Left kidney (tissue), 8 donors: ENCODE measurements at places on chromosomes 4 and X.
A peak's percentile ranks its signal among the peaks of the same experiment; 100 is the strongest.

DNA sequence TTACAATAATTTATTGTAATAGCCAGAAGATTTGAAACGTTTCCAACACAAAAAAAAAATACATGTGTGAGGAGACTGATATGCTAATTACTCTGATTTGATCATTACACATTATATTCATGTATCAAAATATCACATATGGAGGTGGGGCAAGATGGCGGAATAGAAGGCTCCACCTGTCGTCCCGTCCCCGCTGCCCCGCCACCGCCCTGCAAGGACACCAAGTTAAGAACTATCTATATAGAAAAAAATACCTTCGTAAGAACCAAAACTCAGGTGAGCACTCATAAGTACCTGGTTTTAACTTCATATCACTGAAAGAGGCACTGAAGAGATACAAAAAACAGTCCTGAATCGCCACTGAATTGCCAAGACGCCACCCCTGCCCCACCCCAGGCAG lies 60.9 kb upstream of the SCRG1 start:
- DNase-seq: no peak

GRCh38 chrX:113136836-113137235 lies 296.2 kb upstream of the AMOT start:
- no peak for DNase-seq

- DNase-seq: no peak
Measured at GRCh38 chrX:110678591-110678990, 117.0 kb downstream of the CHRDL1 start.

DNA sequence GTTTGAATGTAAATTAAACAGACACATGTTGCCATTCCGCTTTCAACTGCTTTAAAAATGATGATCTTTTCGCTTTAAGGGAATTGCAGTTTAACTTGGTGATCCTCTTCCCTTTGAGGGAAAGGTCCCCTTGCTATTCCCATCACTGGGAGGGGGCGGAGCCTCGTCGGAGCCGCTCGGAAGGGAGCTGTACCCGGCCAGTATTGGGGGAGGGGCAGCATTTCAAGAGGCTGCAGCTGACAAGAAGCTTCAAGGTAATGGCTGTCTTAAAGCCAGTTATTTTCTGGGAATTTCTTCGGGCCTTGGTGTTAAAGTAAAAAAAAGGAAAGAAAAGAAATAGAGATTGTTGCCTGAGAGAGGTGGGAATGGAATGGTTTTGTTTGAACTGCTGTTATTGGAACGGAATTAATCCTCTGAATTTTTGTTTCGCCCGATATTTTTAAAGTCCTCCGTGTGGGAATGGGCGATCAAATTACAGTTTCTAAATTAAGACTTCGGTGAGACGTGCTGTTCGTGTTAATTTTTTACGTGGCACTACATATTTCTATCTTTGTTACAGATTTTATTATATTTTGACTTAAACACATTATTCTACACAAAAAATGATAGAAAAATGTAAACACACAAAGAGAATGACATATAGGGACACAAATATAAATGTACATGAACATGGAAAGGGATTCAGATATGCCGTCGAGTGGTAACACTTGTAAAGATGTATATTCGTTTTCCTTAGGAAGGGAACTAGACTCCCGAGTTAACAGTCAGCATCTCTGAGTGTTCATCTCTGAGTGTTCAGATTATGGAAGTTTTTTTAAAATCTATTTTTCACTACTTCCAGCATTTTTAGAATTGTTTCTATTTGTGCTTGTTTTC lies 9.2 kb downstream of the PWWP3B start:
- DNase-seq: peak; percentile 58

- DNase-seq: no peak
Measured at GRCh38 chr4:139851133-139851532, 185.5 kb downstream of the MGST2 start.

GRCh38 chr4:56086073-56086541 lies 137.4 kb downstream of the CEP135 start:
- no peak for DNase-seq

GRCh38 chr4:153652051-153652784 lies 31.9 kb upstream of the TLR2 start:
- no peak for DNase-seq

GRCh38 chr4:165520086-165520485 lies 141.3 kb downstream of the CPE start:
- DNase-seq: no peak

DNA sequence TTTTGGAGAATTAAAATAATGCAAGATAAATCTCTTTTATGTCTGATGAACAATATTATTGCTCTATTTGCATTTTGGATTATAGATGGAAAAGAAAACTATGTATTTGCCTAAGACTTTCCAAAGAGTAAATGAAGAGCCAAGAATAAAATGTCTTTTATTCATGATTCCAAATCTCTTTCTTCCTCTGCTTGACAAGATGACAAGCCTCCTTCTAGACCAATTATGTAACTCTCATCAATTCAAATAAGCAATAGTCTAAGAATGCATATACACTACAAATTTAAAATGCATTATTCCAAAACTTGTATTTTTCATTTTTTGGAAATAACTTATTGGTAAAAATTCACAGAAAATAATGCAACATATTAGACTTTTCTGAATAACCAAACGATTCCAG lies 377.3 kb downstream of the GASK1B start:
- no peak for DNase-seq

DNA sequence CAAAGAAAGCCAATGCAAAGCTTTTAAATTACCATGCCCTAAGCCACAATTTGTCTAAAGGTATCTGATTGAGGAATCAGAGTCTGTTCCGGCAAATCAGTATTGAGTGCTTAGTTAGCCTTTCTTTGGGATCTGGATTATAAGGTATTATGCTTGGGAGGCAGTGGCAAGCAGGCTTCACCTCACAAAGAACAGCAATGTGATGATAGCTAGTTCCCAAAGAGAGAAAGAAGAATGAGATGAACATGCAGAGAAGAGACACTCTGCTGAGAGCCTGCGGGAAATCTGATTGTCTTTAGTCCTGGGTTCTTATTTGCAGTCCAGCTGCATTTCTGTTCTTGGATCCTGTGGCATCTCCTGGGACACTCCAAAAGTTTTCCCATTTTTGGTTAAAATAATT lies 35.2 kb downstream of the WDFY3 start:
- no peak for DNase-seq

DNA sequence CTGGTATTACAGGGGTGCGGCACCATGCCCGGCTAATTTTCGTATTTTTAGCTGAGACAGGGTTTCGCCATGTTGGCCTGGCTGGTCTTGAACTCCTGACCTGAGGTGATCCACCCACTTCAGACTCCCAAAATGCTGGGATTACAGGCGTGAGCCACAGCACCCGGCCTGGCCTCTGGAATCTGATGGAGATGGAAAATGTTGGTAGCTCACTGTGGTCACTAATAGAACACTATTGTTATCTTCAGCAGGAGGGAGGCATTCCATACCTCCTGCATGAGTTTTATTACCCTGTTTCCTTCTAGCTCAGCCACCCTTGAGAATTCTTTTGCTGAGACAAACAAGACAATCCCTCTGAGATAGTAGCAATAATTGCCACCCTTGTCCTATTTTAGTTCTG lies 105.0 kb downstream of the SHROOM3 start:
- no peak for DNase-seq

GRCh38 chrX:50771382-50771781 lies 42.6 kb downstream of the SHROOM4 start:
- DNase-seq: no peak

DNA sequence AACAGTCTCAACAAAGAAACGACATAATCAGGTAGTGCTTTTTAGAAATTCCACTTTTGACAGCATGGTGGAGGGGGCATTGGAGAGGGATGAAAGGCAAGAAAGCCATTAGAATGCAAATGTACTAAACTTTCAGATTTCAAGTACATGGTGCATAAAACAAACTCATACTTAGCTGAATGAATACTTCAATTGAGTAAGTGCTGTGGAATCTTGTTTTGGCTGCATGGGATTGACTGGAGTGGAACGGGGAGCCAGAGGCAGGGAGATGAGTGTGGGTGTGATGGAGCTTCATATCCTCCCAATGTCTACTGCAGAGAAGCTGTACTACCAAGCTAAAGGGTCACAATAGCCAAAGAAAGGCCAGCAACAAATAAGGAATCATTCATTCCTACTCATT lies 52.4 kb downstream of the USP46 start:
- no peak for DNase-seq

GRCh38 chr4:54897590-54897989 lies 227.8 kb downstream of the KDR start:
- no peak for DNase-seq

DNA sequence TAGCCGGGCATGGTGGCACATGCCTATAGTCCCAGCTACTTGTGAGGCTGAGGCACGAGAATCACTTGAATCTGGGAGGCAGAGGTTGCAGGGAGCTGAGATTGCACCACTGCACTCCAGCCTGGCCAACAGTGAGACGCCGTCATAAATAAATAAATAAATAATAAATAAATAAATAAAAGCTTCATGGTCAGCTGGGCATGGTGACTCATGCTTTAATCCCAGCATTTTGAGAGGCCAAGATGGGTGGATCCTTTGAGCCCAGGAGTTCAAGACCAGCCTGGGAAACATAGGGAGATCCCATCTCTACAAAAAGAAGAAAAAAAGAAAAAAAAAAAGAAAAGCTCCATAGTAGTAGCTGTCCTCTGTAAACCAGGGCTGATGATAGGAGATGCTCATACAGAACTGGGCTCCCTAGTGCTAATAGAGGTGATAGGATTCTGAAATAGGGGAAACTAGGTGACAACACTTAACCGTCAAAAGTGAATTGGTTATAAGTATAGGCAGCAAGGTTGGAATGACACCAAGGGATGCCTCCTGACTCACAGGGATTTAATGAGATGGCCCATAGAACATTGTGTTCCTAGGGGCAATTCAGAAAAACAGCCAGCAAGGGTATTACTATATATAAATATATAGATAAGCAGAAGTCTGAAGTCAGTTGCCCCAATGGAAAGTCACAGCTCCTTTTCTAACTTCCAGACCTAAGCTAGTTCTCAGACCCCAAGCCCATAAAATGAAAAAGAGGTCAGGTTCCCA lies 41.8 kb upstream of the ARHGEF6 start:
- no peak for DNase-seq

- DNase-seq: peak; percentile 18
Measured at GRCh38 chr4:72505314-72505744, 63.7 kb downstream of the ADAMTS3 start.

DNA sequence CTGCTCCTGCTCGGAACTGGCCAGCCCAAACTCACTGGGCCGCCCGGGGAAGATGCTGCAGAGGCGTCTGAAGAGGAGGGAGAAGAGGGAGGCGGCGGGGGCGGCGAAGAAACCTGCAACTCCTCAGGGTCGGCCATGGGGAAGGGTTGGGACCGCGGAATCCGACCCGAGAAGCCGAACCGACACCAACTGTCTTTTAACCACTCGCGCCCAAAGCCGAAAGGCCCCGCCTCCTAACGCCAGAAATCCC lies at the start of gene C4orf46:
Gene C4orf46 (minus strand): TSS at position 223 of the 250 bp plus-strand sequence. CDS start 86 bp downstream, at position 137.
- no peak for DNase-seq

DNA sequence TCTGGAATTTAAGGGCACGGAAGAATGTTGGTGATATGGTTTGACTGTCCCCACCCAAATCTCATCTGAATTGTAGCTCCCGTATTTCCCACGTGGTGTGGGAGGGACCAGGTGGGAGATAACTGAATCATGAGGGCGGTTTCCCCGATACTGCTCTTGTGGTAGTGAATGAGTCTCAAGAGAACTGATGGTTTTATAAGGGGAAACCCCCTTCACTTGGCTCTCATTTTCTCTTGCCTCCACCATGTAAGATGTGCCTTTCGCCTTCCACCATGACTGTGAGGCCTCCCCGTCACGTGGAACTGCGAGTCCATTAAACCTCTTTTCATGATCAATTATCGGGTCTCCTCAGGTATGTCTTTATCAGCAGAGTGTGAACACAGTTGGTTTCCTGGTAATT lies 25.6 kb upstream of the DHRSX start:
- DNase-seq: no peak

DNA sequence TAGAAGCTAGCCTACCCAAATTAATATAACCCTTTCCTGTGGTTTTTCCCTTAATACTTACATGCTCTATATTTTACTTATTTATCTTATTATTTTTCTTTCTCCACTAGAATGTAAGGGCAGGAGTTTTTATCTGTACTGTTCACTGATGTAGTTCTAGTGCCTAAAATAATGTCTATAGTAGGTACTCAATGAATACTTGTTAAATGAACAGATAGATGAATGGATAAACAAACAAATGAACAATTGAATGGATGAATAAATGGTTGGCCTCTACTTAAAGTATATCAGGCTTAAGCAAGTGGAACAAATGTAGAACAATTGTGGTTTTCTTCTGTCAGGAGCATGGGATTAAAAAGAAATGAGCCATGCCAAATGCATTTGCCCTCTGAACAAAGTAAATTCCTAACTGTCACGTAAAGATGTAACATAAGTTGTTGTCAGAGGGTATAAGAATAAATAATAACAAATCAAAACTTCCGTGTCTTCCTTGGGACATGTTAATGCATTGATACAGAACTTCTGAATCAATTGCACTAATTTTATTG lies 54.1 kb downstream of the SYTL5 start:
- DNase-seq: no peak

GRCh38 chrX:118945921-118946320 lies 28.5 kb upstream of the LONRF3 start:
- DNase-seq: no peak

GRCh38 chrX:66020631-66021334 lies 19.1 kb downstream of the VSIG4 start:
- DNase-seq: no peak
